Ureter (tissue), 1 donor: ENCODE measurements at places on chromosomes 13 and 19. TPM values are rescaled to one million over a fixed set of nuclear protein-coding genes. Genes with fewer than 3 reads are reported as not detected.

DNA sequence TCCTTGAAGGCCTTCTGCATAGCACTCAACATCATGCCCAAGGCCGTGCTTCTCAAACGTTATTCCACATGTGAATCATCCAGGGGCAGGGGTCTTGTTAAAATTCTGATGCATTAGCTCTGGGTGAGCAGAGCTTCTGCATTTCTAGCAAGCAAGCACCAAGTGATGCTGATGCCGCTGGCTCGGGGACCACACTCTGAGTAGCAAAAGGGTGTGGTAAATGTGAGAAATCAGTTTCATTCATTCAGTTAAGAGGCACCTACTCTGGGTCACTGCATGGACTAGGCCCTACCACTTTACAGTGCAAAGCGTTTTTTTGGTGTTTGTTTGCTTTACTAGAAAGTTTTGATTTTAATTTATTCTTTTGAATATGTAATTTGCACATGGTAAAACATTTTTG, 7.2 kb downstream of the KRTDAP start:
- DNase-seq: no peak

GRCh38 chr19:8457827-8458226, 13.1 kb downstream of the HNRNPM start:
- no peak for DNase-seq

DNA sequence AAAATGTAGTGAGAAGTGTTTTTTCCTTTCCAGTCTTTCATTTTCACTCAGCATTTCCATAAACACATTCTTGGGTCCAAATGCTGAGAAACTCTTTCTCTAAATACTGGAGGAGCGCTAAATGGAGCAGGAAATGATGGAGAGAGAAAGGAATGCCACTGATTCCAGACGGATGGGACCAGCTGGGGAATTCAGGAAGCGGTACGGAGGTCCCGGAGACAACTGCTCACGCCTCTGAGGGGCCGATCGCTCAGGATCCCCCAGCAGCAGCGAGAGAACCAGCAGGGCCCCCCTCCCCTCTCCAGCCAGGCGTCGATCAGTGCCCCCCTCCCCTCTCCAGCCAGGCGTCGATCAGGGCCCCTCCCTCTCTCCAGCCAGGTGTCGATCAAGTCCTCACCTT, 13.2 kb downstream of the RASA3 start:
- DNase-seq: no peak

- no peak for DNase-seq
Measured at GRCh38 chr13:75071395-75071794, 410.6 kb downstream of the TBC1D4 start.

DNA sequence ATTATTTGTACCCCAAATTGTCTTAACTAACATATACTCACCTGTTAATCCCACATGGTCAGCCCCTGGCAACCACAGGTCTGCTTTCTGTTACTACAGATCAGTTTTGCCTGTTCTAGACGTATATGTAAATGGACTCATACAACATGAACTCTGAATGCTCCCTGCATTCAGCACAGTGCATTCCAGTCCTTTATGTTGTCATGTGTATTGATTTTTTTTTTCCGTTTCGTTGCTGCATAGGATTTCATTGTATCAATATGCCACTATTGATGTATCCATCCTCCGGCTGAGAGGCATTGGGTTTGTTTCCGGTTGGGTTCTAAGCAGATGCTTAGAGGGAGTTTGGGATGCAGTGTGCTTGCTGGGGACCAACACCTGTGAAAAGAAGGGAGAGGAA, 36.1 kb upstream of the TNFRSF19 start:
- DNase-seq: no peak

DNA sequence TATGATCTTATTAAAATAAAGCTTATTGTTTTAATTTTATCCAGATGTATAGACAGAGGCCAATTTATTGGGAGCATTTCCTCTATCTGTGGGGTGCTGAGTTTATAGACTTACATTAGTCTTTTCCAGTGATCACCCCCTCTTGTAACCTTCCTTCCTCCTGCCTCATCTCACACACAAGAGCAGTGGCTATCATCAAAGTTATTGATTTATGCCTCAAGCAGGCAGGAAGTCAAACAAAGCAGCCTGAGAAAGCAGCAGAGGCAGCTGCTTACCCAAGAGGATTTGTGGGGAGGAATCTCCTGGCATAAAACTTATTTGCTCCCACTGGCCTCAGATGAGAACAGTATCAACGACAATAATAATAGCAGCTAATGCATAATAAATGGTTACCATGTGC, 26.3 kb upstream of the DCLK1 start:
- no peak for DNase-seq

GRCh38 chr19:33794683-33795369, 1.8 kb upstream of the KCTD15 start:
- no peak for DNase-seq

DNA sequence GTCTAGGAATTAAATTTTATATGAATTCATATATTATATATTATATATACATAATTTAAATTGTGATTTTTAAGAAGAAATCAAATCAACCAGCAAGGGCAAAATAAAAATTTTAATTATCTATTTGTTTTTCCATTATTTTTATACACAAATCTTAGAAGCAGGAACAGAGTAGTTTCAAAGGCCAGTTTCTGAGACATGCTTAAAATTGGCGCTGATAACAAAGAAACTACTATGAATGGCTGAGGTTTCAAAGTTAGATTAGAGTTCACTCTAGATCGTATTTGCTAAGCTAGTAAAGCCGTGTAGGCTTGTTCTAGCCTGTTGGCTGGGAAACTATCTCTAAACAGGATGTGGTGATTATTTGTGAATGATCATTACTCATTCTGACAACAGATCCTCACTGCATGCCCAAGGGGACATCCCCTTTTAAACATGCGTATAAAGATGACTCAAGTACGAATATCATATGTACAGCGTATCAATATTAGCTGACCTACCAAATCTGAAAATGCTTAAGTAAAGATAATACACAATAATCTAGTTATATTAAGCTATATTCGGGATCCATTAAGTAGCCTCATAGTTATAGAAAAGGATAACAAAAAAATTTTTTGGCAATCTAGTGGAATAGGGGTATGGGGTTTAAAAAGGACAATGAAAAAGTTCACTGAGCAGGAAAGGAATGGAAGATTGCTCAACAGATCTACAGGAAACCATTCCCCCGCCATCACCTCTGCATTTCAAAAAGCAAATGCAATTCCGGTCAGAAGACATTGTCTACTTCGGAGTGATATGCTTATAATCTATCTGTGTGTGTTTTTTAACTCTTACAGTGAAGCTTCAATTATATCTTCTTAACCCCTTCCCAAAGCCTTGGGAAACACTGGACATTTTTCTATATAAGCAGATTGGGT, 150.1 kb downstream of the SHISA2 start:
- no peak for DNase-seq

GRCh38 chr19:7492558-7492957, 3.7 kb upstream of the PEX11G start:
- no peak for DNase-seq

GRCh38 chr19:13812544-13812943, 17.3 kb downstream of the ZSWIM4 start:
- DNase-seq: no peak

- no peak for DNase-seq
Measured at GRCh38 chr13:50437252-50437651, 406.2 kb downstream of the DLEU7 start.

GRCh38 chr13:103006641-103007426, 59.4 kb downstream of the SLC10A2 start:
- DNase-seq: no peak

- DNase-seq: no peak
Measured at GRCh38 chr19:38089440-38089839, 134.6 kb downstream of the DPF1 start.

- DNase-seq: no peak
Measured at GRCh38 chr19:1256646-1257474, 8.5 kb downstream of the MIDN start.

- DNase-seq: no peak
Measured at GRCh38 chr19:38942471-38943181, 11.9 kb downstream of the MRPS12 start.

DNA sequence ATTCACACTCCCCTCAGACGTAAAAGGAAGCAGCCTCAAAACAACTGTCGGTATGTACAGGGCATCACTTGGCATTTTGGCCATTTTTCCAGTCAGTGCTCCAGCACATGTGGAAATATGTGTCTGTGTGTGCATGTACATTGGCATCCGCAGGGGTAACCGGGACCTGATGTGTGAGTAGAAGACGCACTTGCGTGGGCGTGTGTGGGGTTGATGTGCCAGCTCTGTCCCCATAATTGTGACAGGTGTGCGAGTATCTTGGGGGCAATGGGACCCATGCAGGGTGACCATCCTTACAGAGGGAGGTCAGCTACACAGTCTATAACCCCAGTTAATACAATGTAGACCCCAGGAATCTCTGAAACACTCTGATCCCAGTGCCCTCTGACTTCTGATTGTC, 7.3 kb upstream of the ZNF331 start:
- no peak for DNase-seq

The LCP1 gene
- 44.8 TPM for total RNA-seq

The MISP gene
- 2.4 TPM for total RNA-seq

The EFNB2 gene
- 26.4 TPM for total RNA-seq

The C19orf81 gene
- total RNA-seq: 1.6 TPM

The FAM83E gene
- 12.7 TPM for total RNA-seq

The ZNF534 gene
- not detected for total RNA-seq

The CKM gene
- 2.8 TPM for total RNA-seq

The CEBPA gene
- total RNA-seq: 34.1 TPM
